Small intestine (tissue), 16 donors: ENCODE measurements at places on chromosomes 3 and 15. TPM values are rescaled to one million over a fixed set of nuclear protein-coding genes. Genes with fewer than 3 reads are reported as not detected.

Gene WDR93
- polyA plus RNA-seq = 0.19 TPM

Gene RBM5
- polyA plus RNA-seq = 85.7 TPM

Gene SCN11A
- not detected for polyA plus RNA-seq

Gene ZBED2
- polyA plus RNA-seq = 0.04 TPM

Gene CFAP91
- polyA plus RNA-seq = not detected
